Naive B cell (primary cell): ENCODE measurements at places on chromosomes 1 and 21. TPM values are rescaled to one million over a fixed set of nuclear protein-coding genes. Genes with fewer than 3 reads are reported as not detected.

- no peak for DNase-seq
Measured at GRCh38 chr1:201456499-201457309, 12.3 kb downstream of the PHLDA3 start.

- peak; percentile 39 for DNase-seq
Measured at GRCh38 chr1:36553591-36554322, 71.0 kb upstream of the CSF3R start.

GRCh38 chr1:227739636-227740035 is 4.4 kb downstream of the SNAP47 start:
- DNase-seq: no peak

GRCh38 chr1:61852670-61853015 is 110.4 kb downstream of the PATJ start:
- DNase-seq: no peak

DNA sequence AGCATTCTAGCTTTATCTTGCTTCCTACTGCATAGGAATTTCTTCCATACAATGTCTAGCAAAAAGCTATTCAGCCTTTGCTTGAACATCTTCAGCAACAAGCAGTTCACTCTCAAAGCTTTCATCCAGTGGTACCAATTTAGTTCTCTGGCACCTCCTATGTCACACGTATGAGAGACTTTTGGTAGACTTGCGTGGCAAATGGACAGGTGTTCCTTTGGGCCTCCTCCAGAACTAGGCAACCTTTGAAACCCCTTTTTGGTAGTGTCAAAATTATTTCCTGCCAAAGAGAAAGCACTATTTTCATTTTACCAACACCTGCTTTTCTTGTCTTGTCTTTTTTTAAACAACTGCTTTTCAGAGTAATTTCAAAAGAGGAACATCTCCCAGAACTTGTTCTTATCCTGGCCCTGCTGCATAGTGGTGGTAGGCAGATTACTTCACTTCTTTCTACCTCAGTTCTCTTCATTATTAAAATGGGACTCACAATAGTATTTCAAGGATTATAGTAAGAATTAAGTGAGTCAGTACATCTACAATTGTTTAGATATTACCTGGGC is 122.4 kb downstream of the MAST2 start:
- DNase-seq: no peak

The GDAP2 gene
- 12.2 TPM for polyA plus RNA-seq

DNA sequence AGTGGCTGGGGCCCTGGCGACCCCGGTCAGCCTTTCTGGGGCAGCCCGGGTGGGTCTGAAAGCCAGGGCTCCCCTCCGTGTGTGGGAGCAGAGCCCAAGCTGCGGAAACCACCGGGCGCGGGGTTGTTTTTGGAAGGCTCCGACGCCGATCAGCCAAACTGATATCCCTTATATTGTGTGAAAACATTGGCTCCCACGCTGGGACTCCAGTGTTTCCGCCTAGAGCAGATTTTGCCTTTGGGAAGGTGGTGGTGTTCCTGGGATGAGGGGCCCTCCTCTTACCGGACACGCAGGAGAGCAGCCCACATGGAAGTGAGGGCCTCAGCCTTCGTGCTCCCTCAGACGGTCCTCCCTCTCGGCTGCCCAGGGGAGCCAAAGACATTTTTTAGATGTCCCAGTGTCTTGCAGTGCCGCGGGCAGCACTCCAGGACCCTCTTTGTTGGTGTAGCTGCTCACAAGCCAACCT is 54.3 kb downstream of the NGF start:
- no peak for DNase-seq

- DNase-seq: no peak
Measured at GRCh38 chr1:113423826-113424225, 33.5 kb downstream of the MAGI3 start.

GRCh38 chr1:163558162-163558561 is 236.4 kb downstream of the NUF2 start:
- no peak for DNase-seq
